ENCODE measurements at places on chromosomes 3 and 15.

DNA sequence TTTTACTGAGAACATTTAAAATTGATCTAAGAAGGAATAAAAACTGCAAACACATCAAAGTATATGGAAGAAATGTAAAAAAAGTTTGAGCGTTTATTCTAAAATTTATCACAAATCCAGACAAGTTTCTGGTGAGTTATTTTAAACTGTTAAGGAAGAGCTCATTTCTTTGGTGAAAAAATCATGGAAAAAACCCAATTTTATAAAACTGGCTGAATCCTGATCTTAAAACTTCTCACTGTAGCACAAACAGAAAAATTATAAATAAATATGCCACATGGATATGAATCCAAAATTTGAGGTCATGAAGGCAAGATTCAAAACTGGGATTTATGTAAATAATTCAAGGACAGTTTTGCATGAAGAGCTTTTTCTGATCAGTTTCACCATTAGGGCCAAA lies 205.1 kb upstream of the RGMA start:
- DNase-seq, result no peak

DNA sequence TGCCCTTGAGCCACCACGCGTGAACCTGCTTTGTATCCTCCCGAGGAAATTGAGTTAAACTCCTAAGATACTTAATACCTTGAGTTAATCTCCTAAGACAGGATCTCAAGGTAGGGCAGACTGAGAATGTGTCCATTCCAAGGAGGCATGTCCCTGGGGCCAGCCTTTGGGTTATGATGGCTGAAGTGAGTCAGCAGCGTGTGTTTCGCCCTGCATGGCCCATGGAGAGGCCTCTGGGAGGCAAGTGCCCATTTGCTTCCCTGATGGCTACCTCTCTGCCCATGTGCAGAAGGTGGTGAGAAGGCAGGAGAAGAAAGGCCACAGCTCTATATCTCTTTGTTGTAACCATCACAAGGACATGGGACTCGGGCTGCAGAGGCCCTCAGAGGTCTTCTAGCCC lies 36.7 kb upstream of the LIMD1 start:
- no peak for DNase-seq

DNA sequence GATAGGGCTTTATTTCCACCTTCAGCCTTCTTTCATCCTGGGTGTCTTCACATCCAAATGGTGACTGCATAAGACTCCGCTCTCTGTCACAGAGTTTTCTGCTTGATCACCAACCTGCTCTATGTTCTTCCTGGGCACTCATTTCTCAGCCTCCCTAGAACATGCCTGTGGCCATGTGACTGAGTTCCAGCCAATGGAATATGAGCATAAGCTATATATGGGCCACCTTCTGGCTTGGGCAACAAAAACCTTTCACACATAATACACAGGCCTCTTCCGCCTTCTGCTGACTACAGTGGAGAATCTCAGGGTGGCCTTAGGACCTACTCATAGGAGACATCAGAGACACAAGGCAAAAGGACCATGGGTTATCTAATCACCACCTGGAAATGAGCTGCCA lies 51.2 kb upstream of the MED12L start:
- DNase-seq, result no peak

GRCh38 chr3:123292321-123293310 lies 90.9 kb downstream of the SEC22A start:
- no peak for DNase-seq

- no peak for DNase-seq
Observed at GRCh38 chr3:172786036-172786435, 35.5 kb downstream of the ECT2 start.

DNA sequence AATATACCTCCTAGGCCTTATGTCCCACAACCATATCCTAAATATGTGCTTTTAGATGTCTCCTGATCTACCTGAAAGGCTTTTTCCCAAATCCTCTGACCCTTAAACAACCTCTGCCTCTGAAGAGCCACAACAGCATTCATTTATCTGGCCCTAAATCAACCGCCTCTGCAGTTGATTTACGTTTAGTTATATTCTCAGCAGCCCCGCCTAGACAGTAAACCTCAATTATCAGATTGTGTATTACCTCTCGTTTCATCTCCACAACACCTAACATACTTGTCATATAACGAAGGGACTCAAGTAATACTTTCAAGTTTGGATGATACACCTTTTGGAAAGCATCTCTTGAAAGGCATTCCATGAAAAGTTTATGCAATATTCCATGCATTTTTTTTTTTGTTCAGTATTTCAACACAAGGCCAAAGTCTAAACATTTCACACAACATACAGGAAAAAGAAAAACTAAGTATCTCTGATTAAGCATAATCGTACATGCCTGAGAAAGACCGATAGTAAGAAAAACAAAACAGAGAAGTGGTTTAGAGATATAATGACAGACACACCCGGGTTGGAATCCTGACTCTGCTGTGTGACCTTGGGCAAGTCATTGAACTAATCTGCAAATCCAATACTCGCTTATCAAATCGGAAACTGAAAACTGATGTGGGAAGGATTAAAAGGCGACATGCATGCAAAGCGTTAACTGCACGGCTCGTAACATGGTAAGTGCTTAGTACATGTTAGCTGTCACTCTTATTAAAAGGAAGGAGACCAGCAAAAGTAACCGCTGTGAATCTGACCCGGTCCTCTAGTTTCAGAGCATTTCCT lies 778 bp downstream of the CRBN start:
- DNase-seq, result no peak

- no peak for DNase-seq
Observed at GRCh38 chr15:55859681-55860080, 116.7 kb upstream of the PRTG start.

DNA sequence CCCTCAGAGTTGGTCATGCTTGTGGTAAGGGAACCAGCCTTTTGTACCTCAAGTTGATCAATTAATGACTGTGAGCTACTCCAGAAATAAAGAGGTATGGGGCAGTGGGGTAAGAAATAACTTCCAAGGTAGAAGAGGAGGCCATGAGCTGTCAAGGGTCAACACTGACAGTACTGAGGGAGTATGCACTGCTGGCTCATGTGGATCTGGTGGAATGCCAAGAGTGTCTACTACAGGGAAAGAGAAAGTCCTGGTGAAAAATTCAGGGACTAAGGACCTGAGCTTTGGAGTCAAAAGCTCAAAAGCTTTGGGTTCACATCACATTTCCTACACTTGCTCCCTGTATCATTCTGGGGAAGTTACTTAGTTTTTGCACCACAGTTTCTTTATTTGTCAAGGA lies 154.9 kb downstream of the SEMA6D start:
- DNase-seq, result no peak

DNA sequence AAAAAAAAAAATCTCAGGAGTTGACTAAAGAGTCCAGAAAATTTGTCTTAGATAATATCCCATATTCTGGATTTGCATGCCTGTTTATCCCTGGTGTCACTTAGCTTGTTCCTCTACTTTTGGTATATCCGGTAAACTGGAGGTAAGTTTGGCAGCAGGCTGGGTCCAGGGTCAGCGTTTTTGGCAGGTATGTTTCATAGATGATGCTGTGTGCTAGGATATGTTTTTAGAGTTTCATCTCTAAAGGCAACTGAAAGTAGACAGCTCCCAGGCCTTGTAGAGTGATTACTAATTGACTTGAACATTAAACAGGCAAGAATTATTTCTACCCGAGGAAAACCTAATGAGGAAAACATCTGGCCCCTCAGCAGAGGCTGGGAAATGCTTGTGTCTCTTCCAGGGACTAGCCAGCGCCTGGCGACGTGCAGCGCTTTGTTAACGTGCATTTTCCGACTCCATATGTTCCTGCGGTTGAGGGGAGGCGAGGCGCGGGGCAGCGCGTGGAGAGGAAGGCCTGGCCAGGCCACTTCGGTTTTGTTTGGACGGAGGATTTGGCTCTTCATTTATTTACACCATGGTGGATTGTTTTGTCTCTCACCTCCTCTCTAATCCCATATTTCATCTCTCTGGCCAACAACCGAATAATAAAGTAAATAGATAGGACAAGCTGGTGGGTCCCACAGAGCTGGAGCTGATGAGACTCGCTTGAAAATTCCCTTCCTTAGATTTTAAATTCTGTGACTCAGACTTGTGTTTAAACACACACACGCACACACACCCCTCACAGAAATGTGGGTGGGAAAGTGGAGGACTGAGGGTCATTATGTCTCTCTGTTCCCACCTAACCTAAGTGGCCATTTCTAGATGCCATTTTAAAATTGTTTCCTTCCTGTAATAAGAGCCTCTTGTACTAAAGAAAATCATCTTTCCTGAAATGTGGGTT lies 65.3 kb downstream of the ASB7 start:
- DNase-seq, result no peak

- DNase-seq, result no peak
Observed at GRCh38 chr15:22228101-22228762, 147.9 kb downstream of the OR4M2 start.

DNA sequence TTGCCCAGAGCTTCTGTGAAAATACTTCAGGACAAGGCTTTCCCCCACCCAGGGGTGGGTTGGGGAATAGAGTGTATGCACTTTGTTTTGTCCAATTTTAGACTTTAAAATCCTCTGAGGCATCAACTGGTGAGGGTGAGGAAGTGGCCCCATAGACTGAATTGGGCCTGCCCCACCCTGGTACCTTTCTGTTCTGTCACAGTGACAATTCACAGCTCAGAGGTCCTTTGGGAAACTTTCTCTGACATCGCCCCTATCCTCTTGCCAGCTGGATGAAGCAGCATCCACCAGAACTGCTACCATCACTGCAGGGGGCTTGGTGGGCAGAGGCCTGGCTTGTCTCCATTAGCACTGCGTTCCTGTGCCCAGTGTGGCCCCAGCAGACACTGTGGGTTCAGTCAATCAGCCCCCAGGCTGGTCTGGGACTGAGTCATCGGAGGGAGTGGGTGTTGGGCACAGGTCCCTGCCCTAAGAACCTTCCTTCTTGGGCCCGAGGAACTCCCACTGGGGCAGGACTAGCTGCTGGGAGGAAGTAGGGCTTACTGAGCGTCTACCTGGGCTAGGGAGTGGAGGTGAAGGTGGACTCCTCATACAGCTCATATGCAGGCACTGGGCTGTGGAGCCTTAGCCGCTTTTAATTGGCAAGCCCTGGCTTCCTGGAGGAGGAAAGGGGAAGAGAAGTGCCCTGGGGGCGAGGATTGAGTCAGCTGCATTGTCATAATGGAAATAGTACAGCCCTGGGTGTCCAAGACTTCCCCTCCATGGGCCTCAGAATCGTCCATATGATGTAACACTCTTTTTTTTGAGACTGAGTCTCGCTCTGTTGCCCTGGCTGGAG lies 1.5 kb upstream of the PPM1M start:
- DNase-seq, result no peak

DNA sequence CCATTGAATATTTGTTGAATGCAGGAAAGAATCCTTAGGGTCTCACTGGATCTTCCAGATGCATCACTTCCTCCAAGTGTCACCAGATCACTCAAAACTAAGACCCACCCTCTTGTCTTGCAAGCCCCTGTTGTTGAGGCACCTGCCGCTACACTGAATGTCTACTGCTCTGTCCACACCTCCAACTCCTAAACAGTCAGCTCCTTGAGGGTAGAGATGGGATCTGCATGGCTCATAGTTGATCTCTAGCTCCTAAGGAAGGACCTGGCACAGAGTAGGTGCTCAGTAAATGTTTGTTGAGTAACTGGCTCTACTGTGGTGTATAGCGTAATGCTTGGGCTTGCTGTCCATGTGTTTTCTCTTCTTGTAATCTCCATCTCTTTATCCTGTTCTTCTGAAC lies 8.8 kb downstream of the SLC6A20 start:
- no peak for DNase-seq

GRCh38 chr15:60328852-60329443 lies 68.8 kb downstream of the ANXA2 start:
- DNase-seq, result peak; percentile 34

DNA sequence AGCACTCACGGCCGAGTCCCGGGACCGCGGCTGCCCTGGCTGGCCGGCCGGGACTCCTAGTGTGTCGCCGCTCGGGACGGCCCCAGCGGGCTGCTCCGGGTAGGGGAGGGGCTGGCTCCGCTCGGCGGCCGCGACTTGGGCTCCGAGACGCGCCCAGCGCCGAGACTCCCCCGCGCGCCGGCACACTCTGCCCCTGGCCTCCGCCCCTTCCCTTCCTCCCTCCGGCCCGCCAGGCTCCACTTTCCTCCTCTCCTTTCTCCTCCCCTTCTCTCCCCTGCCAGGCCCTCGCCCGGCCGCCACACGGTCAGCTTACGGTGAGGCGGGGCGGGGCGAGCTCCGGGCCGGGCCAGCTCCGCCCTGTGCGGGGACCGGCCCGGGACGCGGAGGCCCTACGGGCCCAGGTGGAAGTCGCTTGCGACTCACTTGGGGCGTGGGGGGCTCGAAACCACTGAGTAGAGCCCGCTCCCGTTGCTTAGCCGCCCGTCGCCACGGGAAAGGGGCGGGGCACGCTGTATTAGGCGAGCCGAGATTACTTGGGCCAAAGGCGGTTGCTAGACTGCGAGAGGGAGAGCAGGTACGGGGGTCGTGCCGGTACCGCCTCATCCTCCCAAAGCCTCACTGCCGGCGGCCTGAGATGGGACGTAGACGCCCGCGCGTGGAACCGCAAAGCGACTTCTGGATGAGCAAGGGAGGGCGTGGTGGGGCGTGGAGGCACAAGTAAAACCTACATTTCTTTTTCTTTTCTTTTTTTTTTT lies at the start of gene ITGB5:
ITGB5 (minus strand) TSS at position 189 of the 755 bp plus-strand sequence. CDS start 365 bp downstream, outside the sequence.
- peak; percentile 77 for DNase-seq

DNA sequence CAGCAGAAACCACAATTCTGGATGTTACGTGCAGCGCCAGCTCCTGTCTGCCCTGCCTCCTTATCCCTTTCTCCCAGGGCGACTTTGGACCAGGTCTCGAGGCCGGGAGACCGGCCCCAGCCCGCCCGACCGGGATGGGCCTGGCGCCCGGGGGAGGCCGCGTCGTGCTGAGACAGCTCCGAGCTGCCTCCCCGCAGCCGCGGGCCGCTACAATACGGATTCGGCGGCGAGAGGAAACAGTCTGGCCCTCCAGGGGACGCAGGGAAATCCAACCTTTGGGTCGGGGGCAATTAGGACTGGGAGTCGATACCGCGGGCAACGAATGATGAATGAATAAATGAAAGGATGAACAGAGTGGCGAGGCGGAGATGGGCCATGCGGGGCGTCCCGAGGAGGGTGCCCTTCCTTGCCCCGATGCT lies 537 bp downstream of the GRAMD2A start:
- DNase-seq, result no peak

- DNase-seq, result no peak
Observed at GRCh38 chr3:158649791-158650190, 5.5 kb downstream of the GFM1 start.

- DNase-seq, result no peak
Observed at GRCh38 chr3:10781981-10782380, 34.0 kb upstream of the SLC6A11 start.

DNA sequence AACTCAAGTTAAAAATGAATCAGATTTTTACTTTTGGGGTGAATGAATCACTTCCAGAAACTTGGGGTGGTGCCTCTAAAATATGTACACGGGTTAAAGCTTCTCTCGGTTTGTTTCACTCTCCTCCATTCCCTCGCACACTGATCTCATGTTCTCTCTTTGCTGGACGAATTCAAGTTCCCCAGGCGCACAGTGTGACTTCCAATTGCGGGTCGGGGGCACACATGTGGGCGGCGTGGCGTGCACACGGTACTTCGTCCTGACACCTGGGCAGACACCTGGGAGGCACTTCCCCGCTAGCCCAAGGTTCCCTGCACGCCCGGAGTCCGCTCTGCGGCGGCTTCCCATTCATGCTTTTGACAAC lies 692 bp downstream of the SCAANT1 start:
- DNase-seq, result no peak
